ENCODE measurements at places on chromosomes 5 and 9.

DNA sequence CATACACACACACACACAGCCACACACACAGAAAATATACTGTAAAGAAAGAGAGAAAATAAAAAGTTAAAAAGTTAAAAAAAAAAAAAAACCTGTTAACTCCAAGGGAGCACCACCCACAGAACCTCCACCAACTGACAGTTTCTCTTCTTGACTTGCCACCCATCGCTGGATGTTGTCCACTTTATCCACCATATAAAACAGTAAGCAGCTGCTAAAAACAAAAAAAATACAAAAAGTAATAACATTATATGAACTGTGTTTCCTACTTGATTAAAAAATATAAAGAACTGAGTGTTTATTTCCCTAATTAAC, 1.2 kb downstream of the PURA start:
- DNase-seq = no peak

DNA sequence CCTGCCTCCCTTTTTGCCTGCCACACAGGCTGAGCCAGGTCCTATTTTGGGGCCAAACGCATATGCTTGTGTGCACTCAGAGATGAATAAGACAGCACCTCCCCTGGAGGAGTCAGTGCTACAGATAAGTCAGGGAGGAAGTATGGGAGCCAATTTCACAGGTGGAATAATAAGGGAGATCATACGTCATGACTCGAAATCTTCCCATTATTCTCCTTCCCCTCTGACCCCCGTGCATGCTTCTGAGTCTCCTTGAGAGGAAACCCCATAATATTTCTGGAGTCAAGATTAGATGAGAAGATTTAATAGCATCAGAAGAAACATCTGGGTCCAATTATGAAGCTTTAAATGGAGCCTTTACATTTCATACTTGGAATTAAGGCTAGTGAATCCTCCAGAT, 15.1 kb upstream of the ZCCHC7 start:
- DNase-seq = no peak

GRCh38 chr5:118825226-118825625, 163.1 kb downstream of the DTWD2 start:
- no peak for DNase-seq

DNA sequence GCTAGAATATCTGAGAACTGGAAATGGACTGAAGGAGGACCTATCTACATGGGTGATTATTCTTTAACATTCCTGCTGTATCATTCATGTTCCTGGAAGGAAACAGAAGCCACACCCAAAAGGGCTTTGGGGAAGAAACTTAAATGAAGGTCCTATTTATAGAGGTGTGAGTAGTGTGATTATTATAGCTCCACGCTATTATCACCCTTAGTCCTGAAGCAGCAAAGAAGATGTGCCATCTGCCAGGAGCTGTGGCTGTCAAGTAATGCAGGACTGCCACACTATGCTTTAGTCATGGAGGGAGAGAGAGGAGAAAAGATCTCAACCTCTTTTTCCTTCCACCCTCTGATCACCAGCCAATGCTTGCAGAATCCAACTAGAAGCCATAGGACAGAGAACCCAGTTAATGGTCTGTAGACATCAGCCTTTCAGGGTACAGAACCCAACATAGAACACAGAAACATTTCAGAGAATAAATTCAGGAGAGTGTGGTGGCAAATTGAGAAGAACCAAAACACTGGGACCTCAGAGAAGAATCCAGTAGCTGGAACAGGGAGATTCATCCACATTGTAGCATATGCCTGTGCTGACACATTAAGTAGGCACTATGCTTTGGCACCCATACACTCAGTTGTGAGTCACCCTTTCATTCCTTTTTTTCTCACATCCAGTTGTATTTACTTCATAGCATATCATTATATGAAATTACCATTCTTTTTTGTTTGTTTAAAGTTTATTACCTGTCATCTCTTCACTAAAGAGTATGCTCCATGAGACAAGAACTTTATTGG, 21.0 kb upstream of the RNF180 start:
- DNase-seq = no peak

GRCh38 chr9:29439961-29440360, 1866.7 kb upstream of the C9orf72 start:
- DNase-seq = no peak

- DNase-seq = no peak
These were observed 325.9 kb upstream of the TNC start for GRCh38 chr9:115443890-115444289.

GRCh38 chr9:98940276-98940675, 3.4 kb upstream of the COL15A1 start:
- DNase-seq = no peak
